CD8-positive, alpha-beta memory T cell (primary cell): ENCODE measurements at places on chromosomes 4 and X. TPM values are rescaled to one million over a fixed set of nuclear protein-coding genes. Genes with fewer than 3 reads are reported as not detected.

Gene CXCL6
- total RNA-seq: not detected

Gene HDX
- 0.70 TPM for total RNA-seq

Gene TET2
- 28.0 TPM for total RNA-seq

Gene PNCK
- total RNA-seq: not detected

Gene HTN1
- not detected for total RNA-seq

DNA sequence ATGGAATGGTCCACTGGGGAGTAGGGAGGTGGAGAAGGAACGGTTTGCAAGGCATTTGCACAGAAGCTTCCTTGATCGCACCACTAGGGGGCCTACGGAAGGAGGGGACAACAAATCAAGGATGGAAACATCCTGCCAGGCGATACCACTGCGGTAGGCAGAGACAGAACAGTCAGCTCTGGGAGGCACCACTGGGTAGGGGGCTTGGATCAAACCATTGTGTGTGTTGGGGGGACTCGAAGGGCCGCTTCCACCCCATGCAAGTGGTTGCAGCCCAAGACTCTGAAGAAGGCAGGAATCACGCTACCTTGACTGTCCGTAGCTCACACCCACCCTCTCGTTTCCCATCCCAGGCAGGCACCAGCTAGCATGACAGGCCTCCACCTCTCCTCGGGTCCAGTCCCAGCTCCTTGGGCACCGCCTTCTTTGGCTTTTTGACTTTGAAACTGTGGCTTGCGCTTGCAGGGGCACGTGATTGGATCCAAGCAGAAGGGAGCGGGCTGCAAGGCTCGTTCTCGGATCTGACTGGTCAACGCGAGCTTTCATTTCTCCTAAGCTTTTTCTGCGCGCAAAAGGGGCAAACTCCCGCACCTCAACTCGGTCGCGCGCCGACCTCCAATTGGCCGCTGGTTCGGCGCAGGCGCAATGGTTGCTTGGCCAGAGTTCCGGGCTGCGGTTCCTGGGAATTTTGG, 28.4 kb downstream of the GAGE1 start:
- H3K36me3 ChIP-seq: no peaks in the 10 kb centered on the region
- DNase-seq: peak; percentile 52
- H3K4me3 ChIP-seq: no peak overlapping the region
- H3K27ac ChIP-seq: no peak overlapping the region

GRCh38 chr4:152807294-152807829, 27.6 kb downstream of the ARFIP1 start:
- no peaks in the 10 kb centered on the region for H3K27me3 ChIP-seq
- DNase-seq: no peak
- no peaks in the 10 kb centered on the region for H3K4me1 ChIP-seq
- no peak overlapping the region for H3K4me3 ChIP-seq
- H3K36me3 ChIP-seq: no peaks in the 10 kb centered on the region

- no peak overlapping the region for H3K4me3 ChIP-seq
- no peak for DNase-seq
- H3K36me3 ChIP-seq: no peaks in the 10 kb centered on the region
- H3K4me1 ChIP-seq: no peaks in the 10 kb centered on the region
- H3K27ac ChIP-seq: no peak overlapping the region
Measured at GRCh38 chr4:189029976-189030504, 890.8 kb downstream of the TRIML1 start.

GRCh38 chrX:11666952-11667685, 1.4 kb upstream of the ARHGAP6 start:
- H3K4me3 ChIP-seq: no peak overlapping the region
- DNase-seq: no peak
- H3K36me3 ChIP-seq: no peaks in the 10 kb centered on the region
- no peaks in the 10 kb centered on the region for H3K27me3 ChIP-seq
- H3K27ac ChIP-seq: no peak overlapping the region

GRCh38 chrX:143580266-143580665, 55.6 kb downstream of the SLITRK4 start:
- H3K27ac ChIP-seq: no peak overlapping the region
- DNase-seq: no peak
- H3K36me3 ChIP-seq: no peaks in the 10 kb centered on the region
- no peaks in the 10 kb centered on the region for H3K27me3 ChIP-seq
- H3K4me3 ChIP-seq: no peak overlapping the region

DNA sequence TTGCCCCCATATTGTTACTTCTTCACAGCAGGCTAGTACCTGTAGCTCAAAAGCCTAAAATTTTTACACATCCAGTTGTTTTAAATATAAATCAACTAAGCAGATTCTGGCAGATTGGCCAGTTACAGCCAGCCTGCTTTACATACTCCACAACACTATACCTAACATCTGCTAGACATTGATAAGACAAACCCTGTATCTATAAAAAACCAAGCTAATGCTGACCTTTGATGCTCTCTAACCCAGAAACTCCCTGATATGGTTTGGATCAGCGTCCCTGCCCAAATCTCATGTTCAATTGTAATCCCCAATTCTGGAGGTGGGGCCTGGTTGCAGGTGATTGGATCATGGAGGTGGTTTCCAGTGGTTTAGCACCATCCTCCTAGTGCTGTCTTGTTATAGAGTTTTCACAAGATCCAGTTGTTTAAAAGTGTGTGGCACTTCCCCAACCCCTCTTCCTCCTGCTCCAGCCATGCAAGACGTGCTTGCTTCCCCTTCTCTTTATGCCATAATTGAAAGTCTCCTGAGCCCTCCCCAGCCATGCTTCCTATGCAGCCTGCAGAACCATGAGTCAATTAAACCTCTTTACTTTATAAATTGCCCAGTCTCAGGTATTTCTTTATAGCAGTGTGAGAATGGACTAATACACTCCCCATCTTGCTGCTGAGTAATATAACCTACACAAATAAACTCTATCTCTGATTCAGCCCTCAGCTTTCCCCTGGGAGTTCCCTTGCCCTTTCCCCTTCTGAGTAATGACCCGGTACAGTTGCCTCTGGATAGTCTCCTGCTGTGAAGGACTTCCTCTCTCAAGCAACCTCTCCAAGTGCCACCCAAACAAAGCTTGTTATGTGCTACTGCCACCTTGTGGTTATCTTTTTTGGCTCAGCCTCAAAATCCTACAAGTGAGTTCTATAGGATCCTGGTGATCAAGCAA, 39.6 kb downstream of the ZCCHC13 start:
- no peak overlapping the region for H3K4me3 ChIP-seq
- H3K4me1 ChIP-seq: no peaks in the 10 kb centered on the region
- no peak overlapping the region for H3K27ac ChIP-seq
- peak; percentile 42 for DNase-seq

- H3K36me3 ChIP-seq: no peaks in the 10 kb centered on the region
- no peaks in the 10 kb centered on the region for H3K27me3 ChIP-seq
- no peak for DNase-seq
- H3K4me3 ChIP-seq: no peak overlapping the region
Measured at GRCh38 chr4:164866817-164867490, 10.0 kb upstream of the APELA start.

DNA sequence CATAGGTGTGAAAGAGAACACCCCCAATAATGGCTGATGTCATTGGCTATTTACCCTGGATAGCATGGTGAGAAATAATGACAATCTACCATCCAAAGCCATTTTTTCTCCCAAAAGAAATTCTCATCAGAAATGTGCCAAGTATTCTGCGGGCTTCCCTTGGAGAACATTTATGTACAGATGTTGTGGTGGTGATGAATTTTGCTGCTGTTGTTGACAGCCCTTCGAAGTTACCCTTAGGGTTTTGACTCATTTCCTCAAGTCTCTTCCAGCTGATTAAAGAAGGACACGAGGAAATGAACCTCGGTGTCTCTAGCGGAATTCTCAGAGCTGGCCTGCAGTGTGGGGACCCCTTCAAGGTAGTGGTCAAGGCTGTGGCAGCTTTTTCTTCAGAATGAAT, 3.4 kb downstream of the KIT start:
- peaks cover 4% of the 10 kb centered on the region for H3K4me1 ChIP-seq
- no peak overlapping the region for H3K4me3 ChIP-seq
- no peaks in the 10 kb centered on the region for H3K36me3 ChIP-seq
- peaks cover 7% of the 10 kb centered on the region for H3K27me3 ChIP-seq

GRCh38 chrX:874061-874460, 243.5 kb downstream of the SHOX start:
- no peaks in the 10 kb centered on the region for H3K36me3 ChIP-seq
- no peak overlapping the region for H3K4me3 ChIP-seq
- H3K27me3 ChIP-seq: no peaks in the 10 kb centered on the region
- no peaks in the 10 kb centered on the region for H3K4me1 ChIP-seq
- DNase-seq: no peak

GRCh38 chr4:5224340-5224739, 173.1 kb downstream of the STK32B start:
- no peak overlapping the region for H3K4me3 ChIP-seq
- H3K27me3 ChIP-seq: no peaks in the 10 kb centered on the region
- no peaks in the 10 kb centered on the region for H3K36me3 ChIP-seq

DNA sequence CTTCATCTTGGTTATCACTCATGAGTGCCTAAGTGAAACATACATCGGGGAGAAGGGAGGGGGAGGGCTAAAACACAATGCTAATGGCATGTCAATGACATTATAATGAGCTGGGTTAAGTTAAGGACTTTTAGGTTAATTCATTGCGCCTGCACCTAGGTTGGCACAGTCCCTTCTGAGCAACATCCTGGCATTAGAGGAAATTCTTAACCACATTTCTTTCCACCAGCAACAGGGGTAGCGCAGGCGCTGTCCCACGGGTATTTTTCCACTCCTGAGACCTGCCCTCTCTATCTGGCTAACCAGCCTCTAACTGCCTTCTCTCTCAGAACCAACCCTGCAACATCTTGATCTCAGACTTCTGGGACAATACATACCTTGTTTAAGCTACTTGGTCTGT, 39.0 kb upstream of the PROM1 start:
- peaks cover 24% of the 10 kb centered on the region for H3K4me1 ChIP-seq
- H3K27me3 ChIP-seq: no peaks in the 10 kb centered on the region
- H3K27ac ChIP-seq: no peak overlapping the region
- H3K36me3 ChIP-seq: no peaks in the 10 kb centered on the region

- H3K27me3 ChIP-seq: no peaks in the 10 kb centered on the region
- H3K27ac ChIP-seq: no peak overlapping the region
- H3K4me3 ChIP-seq: no peak overlapping the region
Measured at GRCh38 chr4:172546782-172547181, 621.8 kb upstream of the GALNT7 start.

GRCh38 chr4:173488074-173488473, 42.0 kb downstream of the HAND2 start:
- no peaks in the 10 kb centered on the region for H3K4me1 ChIP-seq
- no peak overlapping the region for H3K27ac ChIP-seq
- no peaks in the 10 kb centered on the region for H3K36me3 ChIP-seq
- DNase-seq: no peak
- H3K4me3 ChIP-seq: no peak overlapping the region

DNA sequence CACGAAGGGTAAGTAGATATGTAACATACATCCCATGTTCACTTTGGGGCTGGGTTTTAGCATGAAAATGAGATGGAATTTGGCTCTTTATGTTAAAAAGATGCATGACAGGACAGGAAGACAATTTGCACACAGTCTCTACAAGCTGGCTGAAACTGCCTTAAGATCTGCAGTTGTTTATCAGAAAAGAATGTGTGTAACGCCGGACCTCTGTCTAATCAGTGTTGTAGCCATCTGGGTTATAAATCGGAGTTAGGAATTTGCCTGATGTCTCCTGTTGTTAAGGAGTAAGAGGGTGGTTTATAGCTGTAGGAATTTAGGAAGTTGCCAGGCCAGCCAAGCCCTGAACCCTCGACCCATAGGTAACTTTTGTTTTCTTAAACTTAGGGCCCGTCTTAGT, 562.9 kb upstream of the FAT1 start:
- H3K4me3 ChIP-seq: no peak overlapping the region
- H3K27ac ChIP-seq: no peak overlapping the region
- H3K4me1 ChIP-seq: no peaks in the 10 kb centered on the region
- no peaks in the 10 kb centered on the region for H3K36me3 ChIP-seq
- H3K27me3 ChIP-seq: no peaks in the 10 kb centered on the region
- no peak for DNase-seq

GRCh38 chr4:183906489-183906738, 1.3 kb downstream of the STOX2 start:
- peaks cover 11% of the 10 kb centered on the region for H3K27me3 ChIP-seq
- no peaks in the 10 kb centered on the region for H3K36me3 ChIP-seq
- no peak overlapping the region for H3K27ac ChIP-seq
- H3K4me3 ChIP-seq: no peak overlapping the region

GRCh38 chrX:55130481-55130880, 41.7 kb downstream of the PAGE2 start:
- no peak for DNase-seq
- H3K36me3 ChIP-seq: no peaks in the 10 kb centered on the region
- no peak overlapping the region for H3K27ac ChIP-seq
- H3K27me3 ChIP-seq: no peaks in the 10 kb centered on the region
- H3K4me1 ChIP-seq: no peaks in the 10 kb centered on the region
